ENCODE measurements at places on chromosomes 1 and 21.

DNA sequence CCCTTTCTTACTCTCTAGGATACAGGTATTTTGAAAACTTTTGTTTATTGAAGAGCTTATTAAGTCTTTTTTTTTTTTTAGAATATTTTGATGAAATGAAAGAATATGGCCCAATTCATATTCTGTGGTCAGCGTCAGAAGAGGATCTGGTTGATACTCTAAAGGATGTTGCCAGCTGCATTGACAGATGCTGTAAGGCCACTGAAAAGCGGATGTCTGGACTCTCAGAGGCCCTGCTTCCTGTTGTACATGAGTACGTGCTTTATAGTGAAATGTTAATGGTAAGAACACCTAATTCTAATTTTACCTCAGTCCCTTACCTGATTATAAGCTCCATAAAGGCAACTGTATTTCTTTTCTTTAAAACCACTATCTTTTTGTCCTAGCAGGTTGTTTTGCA, 37.1 kb downstream of the SNX7 start:
- no peak for DNase-seq

- no peak for DNase-seq
Observed at GRCh38 chr1:17196496-17197185, 8.3 kb upstream of the PADI1 start.

DNA sequence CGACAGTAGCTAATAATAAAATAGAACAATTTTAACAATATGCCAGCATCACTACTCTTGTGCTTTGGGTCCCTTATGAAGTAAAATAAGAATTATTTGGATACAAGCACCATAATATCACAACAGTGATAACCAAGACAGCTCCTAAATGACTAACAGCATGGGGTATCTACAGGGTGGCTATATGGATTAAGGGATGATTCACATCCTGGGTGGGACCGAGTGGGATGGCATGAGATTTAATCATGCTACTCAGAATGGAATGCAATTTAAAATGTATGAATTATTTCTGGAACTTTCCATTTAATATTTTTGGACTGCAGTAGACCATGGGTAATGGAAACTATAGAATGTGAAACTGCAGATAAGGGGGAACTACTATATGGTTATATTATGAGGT, 28.1 kb upstream of the B3GALNT2 start:
- DNase-seq = no peak

DNA sequence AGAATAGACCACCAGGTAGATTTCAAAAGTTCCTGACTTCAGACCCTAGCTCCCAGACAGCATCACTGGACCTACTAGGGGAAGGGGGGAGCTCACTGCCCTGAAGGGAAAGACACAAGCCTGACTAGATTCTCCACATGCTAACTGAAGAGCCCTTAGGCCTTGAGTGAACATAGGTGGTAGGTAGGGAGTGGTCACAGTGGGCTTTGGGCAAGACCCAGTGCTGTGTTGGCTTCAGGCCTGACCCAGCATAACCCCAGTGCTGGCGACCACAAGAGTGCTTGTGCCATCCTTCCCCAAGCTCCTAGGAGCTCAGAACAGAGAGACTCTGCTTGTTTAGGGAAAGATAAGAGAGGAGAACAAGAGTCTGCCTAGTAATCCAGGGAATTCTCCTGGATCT, 51.1 kb upstream of the ACADM start:
- no peak for DNase-seq

DNA sequence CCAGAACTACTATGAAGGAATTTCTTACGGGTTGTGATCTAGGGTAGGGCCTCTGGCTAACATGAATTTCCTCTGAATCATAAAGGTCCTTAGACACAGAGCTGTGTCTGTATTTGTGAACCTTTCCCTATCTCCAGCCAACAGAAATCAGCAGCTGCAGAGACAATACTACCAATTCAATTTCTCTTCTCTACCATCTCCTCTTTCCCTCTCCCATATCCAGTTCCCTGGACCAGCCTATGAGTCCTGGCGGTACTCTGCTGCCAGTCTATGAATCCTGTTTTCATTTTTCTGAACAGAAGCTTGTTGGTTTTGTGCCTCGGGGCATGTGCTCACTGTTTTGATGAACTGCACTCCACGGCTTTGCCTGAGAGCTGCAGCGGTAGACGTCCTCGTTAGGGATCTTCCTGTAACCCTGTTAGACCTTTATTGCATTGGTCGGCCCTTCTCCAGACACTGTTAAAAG, 458.0 kb upstream of the VAMP3 start:
- no peak for DNase-seq

DNA sequence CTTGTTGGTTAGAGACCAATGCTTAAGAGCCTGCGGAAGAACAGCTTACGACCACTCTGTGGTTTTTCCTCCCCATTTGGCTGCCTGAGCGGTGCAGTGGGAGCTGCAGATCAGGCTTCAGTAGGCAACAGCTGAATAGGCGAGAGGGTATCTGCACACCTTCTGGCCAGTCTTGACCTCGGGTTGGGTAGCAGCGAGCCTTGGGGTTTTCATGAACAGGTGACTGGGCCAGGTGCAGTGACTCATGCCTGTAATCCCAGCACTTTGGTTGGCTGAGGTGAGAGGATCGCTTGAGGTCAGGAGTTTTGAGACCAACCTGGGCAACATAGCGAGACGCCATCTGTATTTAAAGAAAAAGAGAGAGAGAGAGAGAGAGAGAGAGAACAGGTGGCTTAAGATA, 41.0 kb downstream of the NENF start:
- no peak for DNase-seq

- no peak for DNase-seq
Observed at GRCh38 chr1:70820396-70820795, 227.2 kb downstream of the PTGER3 start.

DNA sequence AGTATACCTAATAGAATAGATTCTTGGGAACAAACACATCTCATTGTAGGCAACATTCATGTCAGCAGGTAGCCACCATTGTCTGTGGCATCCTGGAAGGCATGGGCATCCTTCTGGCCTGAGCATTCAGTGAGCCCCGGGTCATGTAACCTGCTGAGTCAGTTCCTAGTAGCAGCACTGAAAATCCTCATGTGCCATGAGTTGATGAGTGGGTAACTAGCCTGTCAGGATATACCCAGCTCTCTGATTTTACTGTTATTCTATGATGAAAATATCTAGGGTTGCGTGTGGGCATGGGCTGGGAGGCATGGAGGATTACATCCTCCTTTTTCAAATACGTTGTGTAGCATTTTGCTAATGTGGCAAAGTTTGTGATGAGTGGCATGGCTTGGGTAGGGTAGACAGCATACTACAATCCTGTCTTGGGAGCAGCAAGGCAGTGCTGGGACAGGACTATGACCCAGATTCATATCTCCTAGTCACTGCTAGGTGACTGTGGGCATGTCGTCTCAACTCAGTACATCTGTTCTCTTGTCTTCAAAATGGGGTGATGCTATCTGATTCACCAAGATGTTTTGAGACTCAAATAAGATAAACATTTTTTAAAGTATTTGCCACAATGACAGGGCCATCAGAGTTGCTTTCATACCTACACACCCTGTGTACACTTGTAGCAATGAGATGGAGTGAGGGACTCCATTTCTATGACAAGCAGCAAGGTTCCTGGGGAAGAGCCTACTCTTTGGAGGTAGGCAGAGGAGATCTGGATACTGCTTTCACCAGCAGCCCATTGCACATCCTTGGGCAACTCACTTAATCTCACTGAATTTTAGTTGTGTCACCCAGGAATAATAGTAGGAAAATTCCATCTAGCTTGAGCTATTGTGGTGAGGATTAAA, 62.5 kb downstream of the CD58 start:
- DNase-seq = no peak

- no peak for DNase-seq
Observed at GRCh38 chr21:30924146-30924700, 42.8 kb upstream of the KRTAP11-1 start.

GRCh38 chr1:212669102-212669501, 30.5 kb downstream of the BATF3 start:
- DNase-seq = no peak

DNA sequence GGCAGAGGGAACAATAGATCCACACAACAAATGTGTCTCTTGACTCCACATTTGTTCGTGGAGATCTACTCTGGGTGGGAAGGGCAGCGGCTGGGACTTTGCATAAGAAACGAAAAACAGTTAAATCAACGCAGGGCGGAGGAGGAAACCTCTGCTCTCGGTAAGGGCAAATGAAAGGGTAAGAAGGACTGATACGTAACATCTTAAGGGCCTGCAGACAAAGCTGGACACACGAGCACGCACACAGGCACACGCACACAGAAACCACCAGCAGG, 57.3 kb downstream of the MRPL37 start:
- DNase-seq = no peak

GRCh38 chr1:165738794-165739193, 29.9 kb downstream of the TMCO1 start:
- DNase-seq = no peak

- DNase-seq = no peak
Observed at GRCh38 chr1:109625176-109625575, 5.5 kb downstream of the AMPD2 start.

DNA sequence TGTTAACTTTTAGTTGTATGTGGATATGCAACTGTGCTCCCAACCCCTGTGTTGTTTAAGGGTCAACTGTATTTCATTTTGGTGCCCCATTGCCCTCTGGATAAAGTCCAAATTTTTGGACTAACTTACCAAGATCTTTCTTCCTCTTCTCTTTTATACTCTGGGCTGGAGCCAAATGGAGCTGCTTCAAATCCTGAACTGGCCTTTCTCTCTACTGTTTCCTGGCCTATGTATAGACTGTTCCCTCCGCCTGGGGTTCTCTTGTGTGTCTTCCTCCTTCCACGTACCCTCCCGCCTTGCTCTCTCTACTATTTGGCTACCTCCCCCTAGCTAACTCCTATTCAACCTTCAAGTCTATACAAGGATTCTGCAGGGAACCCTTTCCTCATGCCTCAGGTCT, 8.4 kb upstream of the CDC14A start:
- DNase-seq = no peak

DNA sequence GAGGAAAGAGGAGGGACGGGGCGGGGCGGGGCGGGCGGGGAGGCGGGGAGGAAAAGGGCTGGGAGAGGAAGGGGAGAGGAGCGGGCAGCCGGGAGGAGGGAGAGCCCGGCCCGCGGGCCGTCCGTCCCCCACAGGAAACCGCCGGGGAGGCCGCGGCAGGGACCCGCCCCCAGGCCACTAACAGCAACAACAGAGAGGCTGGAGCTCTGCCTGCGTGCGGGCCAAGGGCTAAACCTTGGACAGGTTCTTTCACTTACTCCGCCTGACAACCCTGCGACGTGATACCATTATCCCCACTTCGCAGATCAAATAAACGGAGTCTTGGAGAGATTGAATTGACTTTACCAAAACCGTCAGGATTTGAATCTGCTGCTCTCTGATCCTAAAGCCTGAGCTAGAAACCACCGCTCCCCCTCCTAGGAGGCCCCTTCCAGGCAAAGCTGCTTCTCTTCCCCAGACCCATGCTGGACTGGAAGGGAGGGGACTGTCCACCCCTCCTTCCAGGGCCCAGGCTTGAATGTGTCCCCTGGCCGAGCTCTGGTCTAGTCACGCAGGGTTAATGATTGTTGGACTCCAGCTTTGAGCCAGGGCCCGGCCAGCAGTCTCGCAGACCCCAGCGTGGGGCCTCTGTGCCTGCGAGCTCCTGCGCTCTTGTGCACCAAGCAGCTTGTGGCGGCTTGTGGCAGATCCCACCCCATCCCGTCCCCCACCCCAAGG, at the start of gene EVA1B:
Gene EVA1B (minus strand): TSS at position 10 of the 717 bp plus-strand sequence. CDS start 608 bp downstream, outside the sequence.
- peak; percentile 83 for DNase-seq

DNA sequence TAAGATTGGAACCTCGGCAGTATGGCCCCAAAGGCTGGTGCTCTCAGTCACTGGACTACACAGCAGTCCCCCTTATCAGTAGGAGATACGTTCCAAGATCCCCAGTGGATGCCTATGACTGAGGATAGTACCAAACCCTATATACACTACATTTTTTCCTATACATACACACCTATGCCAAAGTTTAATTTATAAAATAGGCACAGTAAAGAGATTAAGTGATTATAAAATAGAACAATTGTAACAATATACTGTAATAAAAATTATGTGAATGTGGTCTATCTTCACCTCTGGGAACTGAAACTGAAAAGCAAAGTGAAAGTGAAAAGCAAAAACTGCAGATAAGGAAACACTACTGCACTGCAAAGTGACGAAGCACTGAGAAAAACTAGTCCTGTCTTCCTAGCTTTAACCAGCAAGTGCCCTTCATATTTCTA, 96.8 kb downstream of the INTS7 start:
- DNase-seq = no peak

DNA sequence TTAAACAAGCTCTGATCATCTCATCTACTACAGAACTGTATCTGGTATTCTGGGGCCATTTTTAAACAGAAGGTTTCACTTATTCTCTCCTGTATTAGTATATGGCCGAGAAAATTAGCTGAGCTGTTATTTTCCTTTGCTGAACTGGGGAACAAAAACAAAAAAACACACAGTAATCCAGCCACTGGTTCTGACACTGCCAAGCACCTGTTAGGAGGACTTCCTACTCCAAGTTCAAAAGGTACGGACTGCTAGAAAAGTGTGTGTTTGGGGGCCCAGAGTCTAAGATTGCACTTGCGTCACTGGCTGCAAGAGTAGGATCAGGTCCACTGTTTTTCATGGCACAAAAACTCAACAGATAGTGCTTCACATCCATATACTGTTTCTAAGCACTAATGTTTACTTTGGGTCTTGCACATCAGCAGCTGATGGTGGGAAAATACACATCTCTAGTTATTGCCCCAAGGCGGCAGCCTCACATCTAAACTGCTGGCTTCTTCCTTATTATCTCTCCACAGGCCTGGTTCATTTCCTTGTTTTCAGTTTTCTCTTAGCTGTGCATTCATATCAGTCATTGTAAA, 226.1 kb downstream of the FGGY start:
- no peak for DNase-seq

DNA sequence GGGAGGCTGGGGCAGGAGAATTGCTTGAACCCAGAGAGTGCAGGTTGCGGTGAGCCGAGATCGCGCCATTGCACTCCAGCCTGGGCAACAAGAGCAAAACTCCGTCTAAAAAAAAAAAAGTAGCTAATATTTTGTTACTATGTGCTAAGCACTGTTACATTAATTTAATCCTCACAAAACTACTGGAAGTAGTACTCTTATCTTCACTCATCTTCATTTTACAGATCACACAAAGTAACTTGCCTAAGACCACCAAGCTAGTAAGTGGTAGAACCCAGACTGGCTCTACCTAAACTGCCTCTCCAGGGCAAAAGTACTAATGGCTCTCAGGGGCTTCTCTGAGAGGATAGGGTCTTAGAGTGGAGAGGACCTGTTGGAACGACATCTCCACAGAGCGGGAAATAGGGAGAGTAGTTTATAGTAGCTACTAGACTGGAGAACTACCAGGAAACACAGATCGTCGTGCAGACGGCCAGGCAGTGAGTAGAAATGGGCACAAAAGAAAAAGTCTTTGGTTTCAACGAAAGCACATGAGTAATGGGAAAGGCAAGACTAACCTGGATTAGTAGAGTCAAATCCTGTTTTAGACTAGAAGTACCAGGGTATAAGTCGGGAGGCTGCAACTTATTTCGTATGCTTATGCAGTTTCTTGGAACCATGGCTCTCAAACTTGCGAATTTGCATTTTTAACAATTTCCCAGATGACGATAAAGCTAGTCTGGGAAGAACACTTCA, 1.4 kb downstream of the CLCC1 start:
- no peak for DNase-seq

Data from uterus (tissue), 4 donors.